ENCODE measurements at places on chromosomes 1 and 21.

DNA sequence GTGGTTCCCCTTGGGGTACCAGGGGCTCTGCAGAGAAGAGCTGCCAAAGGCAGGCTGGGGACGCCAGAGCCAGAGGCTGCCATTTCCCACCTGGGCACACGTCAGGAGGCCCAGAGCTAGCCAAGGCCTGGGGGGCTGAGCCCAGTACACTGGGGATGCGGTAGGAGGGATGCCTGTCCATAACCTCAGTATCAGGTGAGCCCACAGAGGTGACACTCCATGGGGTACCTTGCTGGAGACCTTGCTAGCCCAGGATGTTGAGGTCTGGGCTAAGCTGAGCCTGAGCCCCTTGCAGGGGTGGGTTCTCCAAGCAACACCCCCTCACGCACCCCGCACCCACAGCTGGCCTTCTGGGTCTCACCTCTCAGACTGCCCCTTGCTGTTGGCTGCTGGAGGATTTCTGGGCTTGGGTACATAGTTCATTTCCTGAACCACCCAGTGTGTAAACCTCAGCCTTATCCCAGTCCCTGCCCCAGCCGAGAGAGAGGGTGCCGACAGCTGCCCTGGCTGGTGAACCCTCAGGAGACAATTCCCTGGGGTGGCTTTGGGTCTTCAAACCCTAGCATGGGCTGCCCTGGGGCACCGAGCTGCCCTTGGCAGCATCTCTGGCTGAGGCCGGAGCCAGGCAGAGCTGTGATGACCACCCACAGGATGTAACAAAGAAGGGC, 92.5 kb upstream of the VAMP3 start:
- no peak for DNase-seq

DNA sequence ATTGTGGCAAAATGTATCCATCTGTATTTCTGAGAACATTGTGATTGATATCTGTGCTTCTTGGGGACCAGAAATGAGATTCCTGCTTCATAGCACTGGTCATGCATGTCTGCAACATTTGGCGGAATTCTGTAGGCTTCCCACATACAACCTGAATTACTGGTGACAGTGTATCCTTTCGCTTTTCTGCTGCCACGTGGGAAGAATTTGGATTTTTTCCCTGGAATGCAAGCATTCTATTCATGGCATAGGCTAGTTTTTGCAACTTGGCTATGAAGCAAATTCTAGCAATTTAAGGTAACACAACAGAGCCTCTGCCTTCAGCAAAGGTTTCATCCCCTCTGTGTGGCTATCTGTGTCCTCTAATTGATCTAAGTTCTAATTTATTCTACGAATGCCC, 85.9 kb downstream of the BCAR3 start:
- no peak for DNase-seq

- no peak for DNase-seq
Measured at GRCh38 chr1:222087221-222087920, 345.5 kb upstream of the DUSP10 start.

DNA sequence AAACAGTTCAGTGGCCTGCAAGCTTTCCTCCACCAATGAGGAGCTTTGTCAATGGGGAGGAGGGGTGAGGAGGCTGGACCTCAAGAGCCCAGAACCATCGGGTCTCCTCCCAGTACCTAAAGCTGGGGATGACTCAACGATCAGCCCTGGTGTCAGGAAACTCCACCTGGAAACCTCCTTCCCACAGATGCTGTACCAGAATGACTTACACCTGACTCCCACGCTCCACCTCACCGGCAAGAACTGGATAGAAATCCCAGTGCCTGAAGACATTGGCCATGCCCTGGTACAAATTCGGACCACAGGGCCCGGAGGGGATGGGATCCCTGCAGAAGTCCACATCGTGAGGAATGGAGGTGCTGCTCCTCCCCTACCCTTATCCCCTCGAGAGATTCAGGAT, 11.4 kb downstream of the TMEM81 start:
- peak; percentile 52 for DNase-seq

DNA sequence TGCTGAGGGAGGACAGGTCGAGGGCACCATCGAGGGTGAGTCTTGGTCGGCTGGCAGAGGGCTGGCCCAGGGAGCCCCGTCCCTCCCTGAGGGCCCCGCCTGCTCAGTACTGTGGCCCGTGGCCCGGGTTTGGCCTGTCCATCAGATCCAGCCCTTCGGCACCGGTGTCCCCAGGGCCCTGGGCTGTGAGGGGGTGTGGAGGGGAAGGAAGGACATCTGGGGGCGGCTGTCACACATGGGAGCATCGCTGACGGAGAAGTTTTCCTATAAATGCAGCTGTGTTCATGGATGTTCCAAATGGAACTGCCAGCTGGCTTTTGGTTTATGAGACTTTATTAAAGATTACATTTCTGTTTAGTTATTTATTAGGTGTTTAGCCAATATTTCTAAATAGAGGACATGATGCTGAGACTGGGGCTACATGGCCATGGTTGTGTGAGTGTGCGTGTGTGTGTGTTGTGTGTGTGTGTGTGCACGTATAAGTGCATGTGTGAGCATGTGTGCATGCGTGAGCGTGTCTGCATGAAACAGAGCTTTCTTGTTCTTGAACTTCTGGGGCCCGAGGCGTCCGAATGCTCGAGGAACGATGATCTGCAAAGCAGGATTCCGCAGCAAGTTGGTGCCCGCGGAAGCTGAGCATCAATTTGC, 54.3 kb downstream of the SLX9 start:
- DNase-seq, result no peak

DNA sequence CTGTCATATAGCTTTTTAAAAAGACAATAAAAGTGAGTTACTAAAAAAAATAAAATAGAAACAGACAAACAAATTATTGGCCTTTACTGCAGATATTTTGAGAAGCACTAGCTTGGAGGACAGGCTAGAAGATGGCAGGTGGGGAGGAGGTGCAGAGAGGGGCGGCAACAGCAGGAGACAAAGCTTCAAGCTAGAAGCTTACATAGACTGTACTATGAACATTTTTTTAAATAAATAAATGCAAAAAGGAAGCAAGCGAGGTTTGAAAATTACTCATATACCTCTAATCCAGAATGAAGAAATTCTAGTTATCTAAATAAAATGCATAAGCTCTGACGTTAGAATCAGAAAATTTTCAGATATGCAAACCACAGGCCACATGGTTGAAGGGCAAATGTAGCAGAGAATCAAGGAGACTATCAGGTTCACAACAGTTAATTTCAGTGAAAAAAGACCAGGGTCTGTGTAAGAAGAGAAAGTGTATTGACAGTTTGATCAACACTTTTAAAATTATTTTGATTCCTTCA, 54.9 kb downstream of the NRIP1 start:
- DNase-seq, result no peak

DNA sequence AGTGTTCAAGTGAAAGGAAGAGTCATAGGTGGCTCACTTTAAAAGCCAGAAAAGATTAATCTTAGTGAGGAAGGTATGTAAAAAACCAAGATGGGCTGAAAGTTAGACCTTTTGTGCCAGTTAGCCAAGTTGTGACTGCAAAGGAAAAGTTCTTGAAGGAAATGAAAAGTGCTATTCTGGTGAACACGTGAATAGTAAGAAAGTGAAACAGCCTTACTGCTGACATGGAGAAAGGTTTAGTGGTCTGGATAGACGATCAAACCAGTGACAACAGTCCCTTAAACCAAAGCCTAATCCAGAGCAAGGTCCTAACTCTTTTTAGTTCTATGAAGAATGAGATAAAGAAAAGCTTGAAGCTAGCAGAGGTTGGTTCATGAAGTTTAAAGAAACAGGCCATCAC, 106.4 kb downstream of the CTH start:
- DNase-seq, result no peak

DNA sequence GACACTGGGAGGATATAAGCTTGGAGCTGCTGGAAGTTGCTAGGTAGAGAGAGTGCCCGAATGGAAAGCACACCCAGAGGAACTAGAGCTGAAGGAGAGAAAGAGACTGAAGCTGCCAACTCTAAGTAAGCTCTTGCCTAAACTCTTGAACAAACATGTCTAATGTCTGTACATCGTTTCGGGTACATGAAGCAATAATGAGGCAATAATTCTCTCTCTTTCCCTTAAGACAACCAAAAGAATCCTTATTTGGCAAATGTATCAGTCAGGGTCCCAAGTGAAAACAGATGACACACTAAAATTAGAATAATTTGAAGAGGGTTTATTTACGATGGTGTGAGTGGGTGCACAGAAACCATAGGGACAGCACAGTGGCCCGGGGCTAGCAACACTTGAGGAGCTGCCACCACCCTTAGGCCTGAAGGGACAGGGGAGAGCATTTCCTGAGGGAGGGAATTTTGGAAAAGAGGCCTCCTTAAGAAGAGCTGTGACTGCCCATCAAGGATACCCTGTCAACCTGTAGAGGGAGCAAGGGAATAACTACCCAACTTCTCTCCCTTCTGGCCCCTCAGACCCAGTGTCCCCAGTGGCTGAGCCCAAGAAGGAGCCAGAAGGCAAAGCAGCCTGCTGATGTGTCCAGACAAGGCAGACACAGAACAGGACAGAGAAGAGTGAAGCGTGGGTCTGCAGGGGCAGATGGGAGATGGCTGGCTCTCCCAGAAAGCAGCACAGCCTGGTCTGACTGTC, 36.1 kb upstream of the KHDRBS1 start:
- peak; percentile 44 for DNase-seq

GRCh38 chr1:221708076-221708571, 33.8 kb downstream of the DUSP10 start:
- no peak for DNase-seq

- DNase-seq, result peak; percentile 100
Measured at GRCh38 chr1:222167111-222167510, 380.8 kb downstream of the HHIPL2 start.

DNA sequence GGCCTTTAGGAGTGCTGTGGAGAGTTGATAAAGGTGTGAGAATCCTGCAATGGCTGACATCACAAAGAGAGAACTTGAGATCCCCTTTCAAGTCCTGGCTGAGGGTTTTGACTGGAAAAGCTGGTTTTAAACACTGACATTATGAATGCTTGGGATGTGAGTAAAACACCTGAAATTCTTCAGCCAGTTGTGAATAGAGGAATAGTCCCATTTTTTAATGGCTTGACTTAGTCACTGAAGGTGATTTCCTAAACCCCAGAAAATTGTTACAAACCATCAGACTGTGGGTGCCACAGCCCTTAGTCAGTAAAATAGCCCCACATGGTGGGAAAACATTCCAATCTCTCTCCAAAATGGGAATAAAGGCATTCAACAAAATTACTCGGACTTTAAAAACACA, 107.7 kb upstream of the LMO4 start:
- DNase-seq, result peak; percentile 74

DNA sequence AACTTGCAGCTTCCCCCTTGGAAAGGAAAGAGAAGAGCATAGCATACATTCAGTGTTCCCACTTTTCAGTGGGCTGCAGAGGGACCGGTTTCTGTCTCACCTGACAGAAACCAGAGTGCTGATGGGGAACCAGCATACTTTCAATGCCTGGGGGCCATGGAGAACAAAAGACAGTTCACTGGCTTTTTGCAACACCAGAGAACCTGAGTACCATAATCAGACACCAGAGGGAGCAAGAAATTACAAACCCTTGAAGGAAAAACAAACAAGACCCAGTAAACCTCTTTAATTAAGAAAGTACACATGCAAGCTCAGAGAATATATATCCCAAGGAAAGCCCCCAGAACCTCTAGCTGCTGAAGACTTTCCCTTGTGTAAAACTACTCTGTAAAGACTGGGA, 51.1 kb downstream of the CSMD2 start:
- DNase-seq, result peak; percentile 25

DNA sequence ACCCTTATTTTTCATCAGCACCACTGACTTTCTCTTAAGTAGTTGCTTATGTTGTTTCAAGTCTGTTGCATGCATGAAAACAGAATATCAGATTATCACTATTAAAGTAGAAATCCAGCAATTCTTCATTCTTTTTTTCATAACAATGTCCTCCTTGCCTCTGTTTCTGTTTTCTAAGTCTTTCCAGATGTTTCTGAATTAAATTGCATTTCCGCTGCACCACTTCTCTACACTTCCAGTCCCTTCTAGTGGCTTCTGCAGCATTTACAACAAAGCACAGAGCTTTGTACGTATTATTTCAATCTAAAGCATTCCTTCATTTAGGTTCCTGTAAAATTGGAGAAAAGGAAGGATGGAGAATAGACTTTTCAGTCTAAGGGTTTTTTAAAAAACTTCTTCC, 42.4 kb downstream of the PATJ start:
- no peak for DNase-seq

DNA sequence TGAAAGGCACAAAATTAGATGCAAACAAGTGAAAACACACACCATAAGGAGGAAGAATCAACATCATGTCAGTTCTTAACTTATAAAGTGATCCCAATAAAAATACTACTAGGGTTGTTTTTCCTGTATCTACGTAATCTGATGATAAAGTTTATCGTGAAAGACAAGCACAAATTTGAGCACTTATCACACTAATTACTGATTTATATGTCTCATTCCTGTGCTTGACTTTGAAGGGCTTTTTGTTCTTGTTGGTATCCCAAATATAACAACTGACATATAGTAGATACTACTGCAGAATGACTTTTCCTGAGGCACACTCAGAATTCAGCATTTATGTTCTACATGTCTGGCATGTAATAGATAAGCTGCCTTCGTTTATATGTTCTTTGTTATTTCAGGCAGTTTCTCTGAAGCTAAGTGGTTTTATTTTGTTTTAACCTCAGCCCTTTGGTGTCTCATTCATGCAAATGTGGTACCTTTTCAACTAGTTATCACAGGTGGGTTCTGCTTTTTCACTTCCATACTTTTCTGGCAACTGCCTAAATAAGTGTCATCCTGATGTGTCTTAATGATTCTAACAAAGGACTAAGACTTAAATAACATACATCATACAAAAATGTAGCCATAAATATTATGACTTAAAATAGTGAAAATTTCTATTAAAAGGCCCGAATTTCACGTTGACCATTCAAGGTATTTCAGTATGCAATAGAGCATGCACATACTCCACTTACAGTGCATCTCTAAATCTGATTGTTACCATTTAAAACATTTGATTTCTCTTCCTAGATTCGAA, 73.2 kb downstream of the LRRC8C start:
- DNase-seq, result no peak

GRCh38 chr1:39113109-39113743, 87.1 kb downstream of the NDUFS5 start:
- peak; percentile 93 for DNase-seq

GRCh38 chr1:203090421-203091198, 4.8 kb upstream of the MYOG start:
- no peak for DNase-seq

DNA sequence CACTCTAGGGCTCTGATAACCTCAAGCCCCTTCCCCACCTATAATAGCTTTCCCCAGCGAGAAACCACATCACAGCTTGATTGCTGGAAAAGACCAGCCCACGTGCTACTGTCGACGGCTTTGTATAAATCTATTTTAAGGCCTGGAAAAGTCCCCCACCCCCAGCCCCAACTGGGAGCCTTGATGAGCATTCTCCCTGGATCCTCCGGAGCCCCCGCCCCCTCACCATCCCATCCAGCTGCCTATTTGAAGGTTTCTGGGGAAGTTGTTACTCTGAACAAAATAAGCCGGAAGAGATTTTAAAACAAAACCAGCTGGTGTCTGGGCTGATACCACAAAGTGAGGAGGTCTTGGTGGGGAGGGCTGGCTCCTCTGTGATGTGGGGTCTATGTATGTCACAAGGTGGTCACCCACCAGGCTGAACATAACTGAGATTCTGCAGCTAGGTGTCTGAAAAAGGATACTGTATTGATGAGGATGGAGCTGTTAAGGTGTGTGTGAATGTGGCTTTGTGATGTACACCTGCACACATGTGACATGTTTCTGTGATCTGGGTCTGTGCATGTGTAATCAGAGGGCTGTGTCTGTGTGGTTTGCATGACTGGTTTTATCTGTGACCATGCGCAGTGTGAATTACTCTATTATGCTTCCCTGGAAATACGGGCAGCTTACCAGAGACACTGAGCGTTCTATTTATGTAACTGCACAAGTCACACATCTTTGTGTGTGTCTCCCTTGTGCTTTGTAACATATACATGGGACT, 25.0 kb downstream of the RIMS3 start:
- DNase-seq, result no peak

Data from bronchial epithelial cell (primary cell).